ENCODE measurements at places on chromosomes 3 and 15.

GRCh38 chr3:22728406-22728805 is 474.7 kb upstream of the UBE2E2 start:
- no peak for DNase-seq

DNA sequence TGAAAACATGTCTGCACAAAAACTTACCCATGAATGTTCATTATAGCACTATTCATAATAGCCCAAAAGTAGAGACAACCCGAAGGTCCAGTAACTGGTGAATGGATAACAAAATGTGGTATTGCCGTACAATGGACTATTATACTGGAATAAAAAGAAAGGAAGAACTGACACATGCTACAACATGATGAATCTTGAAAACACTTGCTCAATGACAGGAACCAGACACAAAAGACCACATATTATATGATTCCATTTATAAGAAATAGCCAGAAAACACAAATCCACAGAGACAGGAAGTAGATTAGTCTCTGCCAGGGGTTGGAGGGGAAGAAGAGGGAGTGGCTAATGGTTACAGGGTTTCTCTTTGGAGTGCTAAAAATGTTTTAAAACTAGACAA is 18.3 kb downstream of the SHC4 start:
- DNase-seq = no peak

DNA sequence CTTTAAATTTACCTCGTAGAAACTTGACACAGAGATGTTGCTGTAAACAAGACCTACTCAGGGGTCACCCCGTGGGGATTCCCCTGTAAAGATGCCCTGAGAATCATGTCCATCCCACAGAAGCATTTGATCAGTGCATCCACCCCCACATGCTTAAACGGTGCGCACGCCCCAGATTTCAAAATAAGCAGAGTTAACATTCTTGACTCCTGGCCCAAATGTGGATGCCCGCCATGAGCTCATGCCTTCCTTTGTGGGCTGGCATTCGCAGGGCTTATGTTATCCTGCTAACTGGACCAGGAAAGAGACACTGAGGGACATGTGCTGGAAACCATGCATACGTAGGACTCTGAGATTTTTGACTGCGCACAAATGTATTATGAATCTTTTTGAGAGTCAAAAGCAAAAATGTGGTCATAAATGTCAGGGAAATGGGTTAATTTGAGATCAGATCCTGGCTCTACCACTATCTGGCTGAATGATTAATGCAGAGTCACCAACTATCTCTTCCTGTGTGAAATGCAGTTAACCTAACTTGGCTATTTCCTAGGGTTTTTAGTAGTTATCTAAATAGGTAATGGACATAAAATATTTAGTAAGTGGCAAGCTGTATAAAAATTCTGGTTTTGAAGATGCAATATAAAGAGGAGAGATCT is 9.1 kb upstream of the TP63 start:
- peak; percentile 23 for DNase-seq

GRCh38 chr3:124318656-124319055 is 326.7 kb upstream of the ROPN1 start:
- no peak for DNase-seq

DNA sequence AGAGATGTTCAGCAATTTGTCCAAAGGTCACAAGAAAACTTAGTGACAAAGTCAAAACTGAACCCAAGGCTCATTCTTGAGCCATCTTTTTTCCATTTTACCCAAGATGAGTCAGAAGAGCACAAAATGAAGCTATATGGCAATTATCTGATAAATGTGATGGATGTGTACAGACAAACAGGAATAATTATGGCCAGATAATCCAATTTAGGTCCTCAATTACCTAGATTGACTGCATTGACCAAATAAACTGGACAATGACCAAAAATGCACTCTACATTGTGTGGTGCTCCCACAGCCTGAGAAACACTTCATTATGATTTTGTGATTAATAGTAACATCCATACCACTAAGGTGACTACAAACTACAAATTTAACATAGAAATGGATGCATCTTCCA is 1105.8 kb downstream of the IGSF11 start:
- DNase-seq = no peak

DNA sequence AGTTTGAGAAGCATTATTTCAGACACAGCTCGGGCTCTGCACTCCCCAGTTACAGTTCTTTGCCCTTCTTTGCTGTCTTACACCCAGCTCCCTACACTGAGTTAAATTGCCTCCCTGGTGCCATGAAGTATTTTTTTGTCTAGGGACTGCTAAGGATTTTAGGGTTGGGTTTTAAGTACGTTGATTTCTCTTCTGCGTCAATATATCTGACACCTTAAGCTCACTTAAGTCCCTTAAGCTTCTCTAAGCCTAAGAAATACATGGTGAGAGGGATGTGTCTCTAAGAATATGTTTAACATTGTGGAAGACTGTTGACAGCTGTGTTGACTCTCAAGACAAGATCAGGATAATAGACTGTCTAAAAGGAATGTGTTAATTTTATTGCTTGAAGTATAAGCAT is 400.5 kb downstream of the PTPRG start:
- no peak for DNase-seq

- no peak for DNase-seq
Observed at GRCh38 chr3:111675846-111676210, 80.7 kb upstream of the ZBED2 start.

GRCh38 chr3:161557445-161558150 is 61.0 kb downstream of the OTOL1 start:
- DNase-seq = no peak

DNA sequence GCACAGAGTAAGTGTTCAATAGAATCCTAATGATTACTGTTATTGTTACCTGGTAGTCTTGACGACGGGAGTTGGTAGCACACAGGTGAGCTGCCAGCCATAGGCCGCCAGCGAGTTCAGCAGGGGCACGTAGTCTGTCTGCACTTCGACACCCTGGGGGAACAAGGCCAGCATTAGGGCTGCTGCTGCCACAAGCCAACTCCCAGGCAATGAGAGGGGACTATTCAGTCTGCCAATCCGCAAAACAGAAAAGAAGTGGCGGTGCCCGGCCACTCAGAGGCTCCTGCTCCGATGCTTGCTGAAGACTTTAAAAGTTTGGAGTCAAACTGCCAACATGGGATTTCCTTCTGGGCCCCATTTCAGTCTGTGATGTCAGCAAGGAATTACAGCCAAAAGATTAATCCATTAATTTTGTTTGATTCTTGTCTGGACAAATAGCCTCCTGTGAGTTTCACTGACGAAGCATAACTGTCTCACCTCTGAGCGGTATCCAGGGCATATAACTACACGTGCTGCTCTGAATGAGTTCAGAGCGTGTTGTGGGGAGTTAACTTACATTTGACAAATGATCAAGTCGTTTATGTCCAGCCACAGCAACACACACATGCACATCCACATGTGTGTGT is 61.8 kb downstream of the OXNAD1 start:
- DNase-seq = no peak

DNA sequence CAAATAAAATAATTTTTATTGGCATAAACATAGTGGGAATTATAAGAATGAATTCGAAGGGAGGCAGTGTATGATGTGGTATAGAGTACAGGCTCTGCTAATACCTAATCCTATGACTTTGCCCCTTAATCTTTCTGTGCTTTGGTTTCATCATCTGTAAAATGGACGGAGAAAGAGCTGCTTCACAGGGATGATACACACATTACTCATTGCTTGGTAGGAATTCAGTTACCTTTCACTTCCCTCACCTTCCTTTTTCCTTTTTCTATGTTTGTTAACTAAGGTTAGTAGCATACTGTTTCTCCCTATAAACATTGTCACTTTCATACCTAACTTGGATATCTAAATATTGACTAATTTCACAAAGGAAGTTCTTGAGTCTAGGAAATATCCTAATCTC is 36.2 kb downstream of the LEKR1 start:
- DNase-seq = no peak

GRCh38 chr3:4606911-4607310 is 113.8 kb downstream of the ITPR1 start:
- no peak for DNase-seq

DNA sequence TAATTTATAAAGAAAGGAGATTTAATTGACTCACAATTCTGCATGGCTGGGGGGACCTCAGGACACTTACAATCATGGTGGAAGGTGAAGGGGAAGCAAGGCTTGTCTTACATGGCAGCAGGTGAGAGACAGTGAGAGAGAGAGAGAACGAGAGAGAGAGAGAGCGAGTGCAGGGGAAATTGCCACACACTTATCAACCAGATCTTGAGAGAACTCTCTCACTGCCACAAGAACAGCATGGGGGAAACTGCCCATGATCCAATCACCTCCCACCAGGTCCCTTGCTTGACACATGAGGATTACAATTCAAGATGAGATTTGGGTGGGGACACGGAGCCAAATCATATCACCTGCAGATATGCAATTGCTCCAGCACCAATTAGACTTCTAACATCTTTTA is 7.1 kb upstream of the RPL39L start:
- DNase-seq = no peak

DNA sequence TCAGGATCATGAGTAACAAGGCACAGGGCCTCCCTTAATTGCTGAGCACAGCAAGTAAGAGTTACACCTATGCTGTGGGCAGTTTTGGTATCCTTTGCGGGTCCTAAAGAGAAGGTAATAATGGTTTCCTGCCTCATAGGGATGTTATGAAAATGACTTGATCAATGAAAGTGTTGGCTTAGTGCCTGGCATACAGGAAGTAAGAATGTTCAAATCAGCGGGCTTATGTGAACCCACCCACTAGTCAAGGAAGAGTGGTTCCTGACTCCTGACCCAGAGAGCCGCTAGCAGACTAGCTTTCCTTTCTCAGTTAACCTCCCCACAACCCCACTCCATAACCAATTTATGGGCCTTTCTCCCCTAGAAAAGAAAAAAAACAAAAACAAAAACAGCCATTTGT is 5.2 kb upstream of the ADAMTS9 start:
- no peak for DNase-seq

- no peak for DNase-seq
Observed at GRCh38 chr3:45198264-45199260, 27.5 kb downstream of the TMEM158 start.

Measured in activated CD4-positive, alpha-beta T cell treated with anti-CD3 and anti-CD28 coated beads, Interleukin-2, amount 50 U/mL, for 16 hours (primary cell).